Activated CD8-positive, alpha-beta T cell treated with anti-CD3 and anti-CD28 coated beads for 36 hours (primary cell): ENCODE measurements at places on chromosomes 11 and 22. TPM values are rescaled to one million over a fixed set of nuclear protein-coding genes. Genes with fewer than 3 reads are reported as not detected.

DNA sequence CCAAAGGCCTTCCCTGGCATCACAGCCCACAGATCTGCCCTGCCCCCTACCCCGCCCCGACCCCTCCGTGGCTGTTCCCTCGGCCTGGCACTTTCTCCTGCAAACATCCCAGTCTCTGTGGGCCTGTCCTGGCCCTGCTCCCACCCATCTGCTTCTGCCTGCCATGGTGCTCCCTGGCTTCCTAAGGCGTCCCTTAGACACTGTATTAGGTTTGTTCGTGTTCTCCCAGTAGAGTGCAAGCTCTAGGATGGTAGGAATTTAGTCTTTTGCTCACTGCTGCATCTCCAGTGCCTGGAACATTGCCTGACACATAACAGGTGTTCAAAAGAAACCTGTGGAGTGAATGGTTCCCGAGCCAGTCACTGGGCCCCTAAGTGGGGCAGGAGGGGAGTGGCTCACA lies 69.6 kb upstream of the PITPNB start:
- H3K27ac ChIP-seq, result no peak overlapping the region
- no peaks in the 10 kb centered on the region for H3K27me3 ChIP-seq
- no peak overlapping the region for H3K4me3 ChIP-seq
- peaks cover 8% of the 10 kb centered on the region for H3K4me1 ChIP-seq
- H3K36me3 ChIP-seq, result no peaks in the 10 kb centered on the region

DNA sequence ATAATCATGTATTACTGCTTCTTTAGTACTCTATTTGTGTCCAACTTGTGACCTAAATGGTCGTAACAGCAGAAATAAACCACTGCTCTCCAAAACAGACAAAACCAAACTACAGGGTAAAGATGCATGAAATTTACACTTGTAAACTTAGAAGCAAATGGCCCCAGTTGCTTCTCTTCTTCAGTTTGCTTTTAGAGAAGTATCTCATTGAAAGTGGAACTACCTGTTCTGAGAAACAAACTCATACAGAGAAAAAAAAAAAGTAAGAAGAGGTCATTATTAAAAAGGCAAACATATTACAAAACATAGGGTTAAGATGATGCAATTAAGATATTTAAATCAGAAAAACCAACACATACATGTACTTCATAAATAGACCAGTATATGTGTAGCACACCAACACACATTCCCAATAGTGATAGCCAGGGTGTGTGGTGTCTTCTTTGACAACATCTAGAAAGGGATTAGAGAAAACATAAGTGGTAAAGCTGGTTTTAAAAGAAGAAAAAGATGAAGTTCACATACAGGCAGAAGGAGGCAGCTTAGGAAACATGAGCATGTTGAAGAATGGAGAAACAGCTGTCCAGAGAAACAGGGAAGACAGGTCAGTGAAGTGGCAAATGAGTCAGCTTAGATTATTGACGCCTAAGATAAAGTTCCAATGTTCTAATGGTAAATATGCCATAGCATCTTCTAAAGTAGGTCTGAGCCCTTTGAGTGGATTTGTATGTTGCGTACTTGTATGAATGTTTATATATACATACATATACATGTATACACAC lies 844.7 kb upstream of the CCDC90B start:
- no peak overlapping the region for H3K4me3 ChIP-seq
- no peaks in the 10 kb centered on the region for H3K36me3 ChIP-seq
- DNase-seq, result no peak
- no peaks in the 10 kb centered on the region for H3K27me3 ChIP-seq
- H3K4me1 ChIP-seq, result no peaks in the 10 kb centered on the region

GRCh38 chr22:38775656-38776055 lies 18.3 kb downstream of the DNAL4 start:
- no peak overlapping the region for H3K4me3 ChIP-seq
- H3K27me3 ChIP-seq, result no peaks in the 10 kb centered on the region
- H3K27ac ChIP-seq, result no peak overlapping the region
- no peaks in the 10 kb centered on the region for H3K4me1 ChIP-seq

GRCh38 chr22:42010778-42011177 lies 12.2 kb downstream of the WBP2NL start:
- H3K4me3 ChIP-seq, result no peak overlapping the region
- no peak overlapping the region for H3K27ac ChIP-seq
- peaks cover 12% of the 10 kb centered on the region for H3K27me3 ChIP-seq
- DNase-seq, result no peak

DNA sequence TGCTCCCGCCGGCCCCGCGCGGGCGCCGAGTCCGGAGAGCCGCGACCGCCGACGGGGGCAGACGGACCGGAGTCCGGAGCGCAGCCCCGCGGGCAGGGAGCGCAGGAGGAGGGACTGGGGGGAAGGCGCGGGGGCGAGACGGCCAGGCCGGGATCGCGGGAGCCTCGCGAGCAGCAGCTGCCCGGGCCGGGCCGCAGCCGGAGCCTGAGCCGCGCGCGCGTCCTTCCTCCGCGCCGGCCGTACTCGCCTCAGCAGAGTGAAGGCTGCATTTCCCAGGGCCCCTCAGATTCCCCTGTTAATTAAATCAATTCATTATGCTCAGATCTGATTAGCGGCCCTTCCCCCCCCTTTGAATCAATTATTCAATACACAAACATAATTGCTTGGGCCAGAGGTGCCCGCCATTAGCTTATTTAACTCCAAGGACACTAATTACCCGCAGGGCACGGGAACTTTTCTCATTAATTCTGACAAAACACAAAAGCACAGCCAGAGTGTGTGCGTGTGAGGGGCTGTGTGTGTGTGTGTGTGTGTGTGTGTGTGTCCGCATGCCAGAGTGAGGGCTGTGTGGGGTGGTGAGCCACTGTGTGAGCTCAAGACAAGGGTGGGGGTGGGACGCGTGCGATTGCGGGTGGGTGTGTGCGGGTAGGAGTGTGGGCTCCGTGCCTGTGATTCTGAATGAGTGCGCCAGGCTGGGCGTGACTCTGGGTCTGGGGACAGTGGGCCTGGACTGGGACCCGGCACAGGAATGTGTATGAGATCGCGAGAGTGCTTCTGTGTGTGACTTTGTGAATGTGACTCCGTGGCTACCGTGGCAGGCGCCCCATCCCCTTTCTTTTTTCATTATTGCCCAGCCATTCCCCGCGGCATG lies 5.1 kb upstream of the LMO1 start:
- DNase-seq, result no peak
- peak overlapping the region; percentile 35 for H3K4me3 ChIP-seq
- H3K4me1 ChIP-seq, result peaks cover 4% of the 10 kb centered on the region
- no peaks in the 10 kb centered on the region for H3K36me3 ChIP-seq
- peaks cover 62% of the 10 kb centered on the region for H3K27me3 ChIP-seq
- no peak overlapping the region for H3K27ac ChIP-seq

DNA sequence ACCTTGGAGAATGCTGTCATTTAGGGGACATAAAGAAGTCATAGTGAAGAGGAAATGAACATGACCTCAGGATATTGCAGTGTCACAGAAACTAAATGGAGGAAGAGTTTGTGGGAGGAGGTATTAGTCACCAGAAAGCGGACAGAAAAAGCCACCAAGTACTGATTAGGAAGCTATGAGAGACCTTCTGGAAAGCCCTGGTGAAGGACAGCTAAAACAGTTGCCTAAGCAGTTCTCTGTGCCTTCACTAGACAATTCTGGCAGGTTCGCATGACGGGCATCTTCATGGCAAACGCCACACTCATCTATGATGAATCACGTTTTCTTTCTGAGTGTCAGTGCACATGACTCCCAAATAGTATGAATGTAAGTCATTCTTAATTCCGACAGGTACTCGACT lies 325.8 kb downstream of the C11orf87 start:
- no peak overlapping the region for H3K4me3 ChIP-seq
- H3K4me1 ChIP-seq, result no peaks in the 10 kb centered on the region
- no peak for DNase-seq
- no peak overlapping the region for H3K27ac ChIP-seq

GRCh38 chr11:66464916-66465315 lies 1.8 kb upstream of the PELI3 start:
- no peak overlapping the region for H3K27ac ChIP-seq
- H3K27me3 ChIP-seq, result no peaks in the 10 kb centered on the region
- H3K36me3 ChIP-seq, result no peaks in the 10 kb centered on the region

DNA sequence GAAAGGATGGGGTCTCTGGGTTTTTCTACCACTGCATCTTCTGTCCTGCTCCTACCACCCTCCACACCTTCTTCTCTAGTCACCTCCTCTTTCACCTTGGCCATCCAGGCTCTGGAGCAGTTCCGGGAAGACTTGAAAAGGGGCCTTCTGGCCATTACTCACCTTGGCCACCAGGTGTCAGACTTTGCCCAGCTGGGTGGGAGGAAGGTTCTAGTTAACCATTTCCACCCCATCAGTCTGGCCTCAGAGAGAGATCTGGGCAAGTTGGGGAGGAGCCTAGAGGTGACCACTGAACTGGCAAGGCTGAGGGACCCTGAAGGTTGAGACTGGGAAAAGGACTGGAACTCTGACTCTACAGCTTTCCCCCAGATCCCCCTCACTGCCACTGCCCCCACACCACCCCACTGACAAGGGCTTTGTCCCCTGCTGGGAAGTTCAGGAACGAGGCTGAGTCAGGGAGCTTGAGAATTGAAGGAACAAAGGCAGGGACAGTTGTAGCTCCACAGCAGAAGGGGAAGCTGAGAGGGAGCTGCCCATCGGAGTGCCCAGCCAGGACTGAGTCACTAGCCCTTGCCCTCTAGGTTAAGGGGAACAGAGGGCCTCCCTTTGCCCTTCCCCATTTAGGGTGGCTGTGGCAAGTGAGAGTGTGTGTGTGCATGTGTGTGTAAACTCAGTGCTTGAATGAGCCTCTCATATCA lies 3.7 kb upstream of the POLD4 start:
- no peaks in the 10 kb centered on the region for H3K36me3 ChIP-seq
- H3K27ac ChIP-seq, result peak overlapping the region; percentile 56
- H3K4me3 ChIP-seq, result no peak overlapping the region

GRCh38 chr11:72771507-72771906 lies 19.3 kb upstream of the ARAP1 start:
- no peak overlapping the region for H3K27ac ChIP-seq
- no peak for DNase-seq
- H3K36me3 ChIP-seq, result no peaks in the 10 kb centered on the region
- no peaks in the 10 kb centered on the region for H3K4me1 ChIP-seq
- H3K4me3 ChIP-seq, result no peak overlapping the region

GRCh38 chr11:61026121-61027031 lies 54.9 kb downstream of the CD6 start:
- peak overlapping the region; percentile 96 for H3K27ac ChIP-seq
- peaks cover 53% of the 10 kb centered on the region for H3K36me3 ChIP-seq
- peak; percentile 69 for DNase-seq
- peaks cover 81% of the 10 kb centered on the region for H3K4me1 ChIP-seq
- no peaks in the 10 kb centered on the region for H3K27me3 ChIP-seq

DNA sequence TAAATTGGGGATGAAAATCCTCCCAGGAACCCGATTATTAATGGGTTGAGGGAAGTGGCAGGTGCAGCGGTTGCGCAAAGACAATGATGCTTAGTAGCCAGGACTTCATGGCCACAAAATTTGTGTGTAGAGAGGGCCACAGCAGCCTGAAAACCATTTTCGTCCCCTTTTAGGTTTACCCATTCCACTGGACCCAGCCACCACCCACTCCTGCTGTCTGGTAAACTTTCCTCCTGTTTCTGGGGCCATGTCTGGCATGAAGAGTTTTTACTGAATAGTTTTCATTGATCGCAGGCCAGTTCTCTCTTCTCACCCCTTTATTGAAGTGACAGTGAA lies 69.5 kb upstream of the SYT13 start:
- peaks cover 11% of the 10 kb centered on the region for H3K4me1 ChIP-seq
- H3K36me3 ChIP-seq, result no peaks in the 10 kb centered on the region
- no peak for DNase-seq
- H3K27me3 ChIP-seq, result no peaks in the 10 kb centered on the region

GRCh38 chr22:19739448-19739895 lies 16.1 kb downstream of the GP1BB start:
- no peak for DNase-seq
- no peak overlapping the region for H3K27ac ChIP-seq
- no peaks in the 10 kb centered on the region for H3K4me1 ChIP-seq
- H3K4me3 ChIP-seq, result no peak overlapping the region
- H3K27me3 ChIP-seq, result no peaks in the 10 kb centered on the region

- H3K36me3 ChIP-seq, result no peaks in the 10 kb centered on the region
- peak overlapping the region; percentile 35 for H3K4me3 ChIP-seq
- no peak for DNase-seq
- peak overlapping the region; percentile 87 for H3K27ac ChIP-seq
- H3K27me3 ChIP-seq, result no peaks in the 10 kb centered on the region
These were observed 19.9 kb upstream of the CTSC start for GRCh38 chr11:88357323-88358039.

GRCh38 chr11:31690041-31690440 lies 121.1 kb downstream of the PAX6 start:
- H3K27ac ChIP-seq, result no peak overlapping the region
- no peak overlapping the region for H3K4me3 ChIP-seq
- H3K36me3 ChIP-seq, result peaks cover 7% of the 10 kb centered on the region
- DNase-seq, result no peak
- H3K4me1 ChIP-seq, result no peaks in the 10 kb centered on the region

GRCh38 chr11:121112498-121113455 lies 11.7 kb downstream of the TECTA start:
- no peaks in the 10 kb centered on the region for H3K4me1 ChIP-seq
- peak; percentile 57 for DNase-seq
- H3K27me3 ChIP-seq, result peaks cover 9% of the 10 kb centered on the region
- H3K36me3 ChIP-seq, result no peaks in the 10 kb centered on the region
- H3K4me3 ChIP-seq, result no peak overlapping the region

DNA sequence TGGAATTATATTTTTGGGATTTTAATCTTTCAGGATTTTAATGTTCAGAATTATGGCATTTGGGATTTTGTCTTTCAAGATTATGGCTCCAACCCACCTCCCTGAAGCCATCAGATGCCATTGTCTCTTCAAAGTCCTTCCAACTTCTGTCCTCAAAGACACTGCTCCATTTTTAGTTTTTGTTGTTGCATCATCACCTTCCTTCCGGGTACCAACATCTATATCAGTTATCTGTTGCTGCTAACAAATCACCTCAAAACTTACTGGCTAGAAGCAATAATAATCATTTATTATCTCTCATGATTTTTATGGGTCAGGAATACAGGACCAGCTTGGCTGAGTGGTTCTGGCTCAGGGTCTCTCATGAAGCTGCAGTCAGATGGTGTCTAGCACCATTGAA lies 138.8 kb upstream of the ZBED5 start:
- H3K36me3 ChIP-seq, result no peaks in the 10 kb centered on the region
- H3K4me1 ChIP-seq, result no peaks in the 10 kb centered on the region
- H3K4me3 ChIP-seq, result no peak overlapping the region
- peaks cover 11% of the 10 kb centered on the region for H3K27me3 ChIP-seq
- no peak overlapping the region for H3K27ac ChIP-seq

- no peaks in the 10 kb centered on the region for H3K27me3 ChIP-seq
- H3K36me3 ChIP-seq, result peaks cover 24% of the 10 kb centered on the region
- H3K4me3 ChIP-seq, result no peak overlapping the region
- H3K27ac ChIP-seq, result no peak overlapping the region
- peaks cover 6% of the 10 kb centered on the region for H3K4me1 ChIP-seq
These were observed 19.7 kb downstream of the PARVG start for GRCh38 chr22:44200451-44200850.

Gene FOLH1
- total RNA-seq, result not detected

Gene ZFPL1
- 28.2 TPM for total RNA-seq

Gene LRRC56
- 0.99 TPM for total RNA-seq

Gene TTC12
- 5.7 TPM for total RNA-seq

Gene GVQW3
- 2.1 TPM for total RNA-seq

Gene TMEM191C
- 2.7 TPM for total RNA-seq

Gene MMP13
- not detected for total RNA-seq

Gene SHISA8
- total RNA-seq, result 2.3 TPM

Gene LRFN4
- 39.2 TPM for total RNA-seq

Gene MPZL3
- 51.7 TPM for total RNA-seq

Gene TUBA8
- total RNA-seq, result 0.85 TPM

Gene IMMP1L
- total RNA-seq, result 20.7 TPM

Gene MS4A15
- not detected for total RNA-seq
